ENCODE measurements at places on chromosomes 13 and 19.

DNA sequence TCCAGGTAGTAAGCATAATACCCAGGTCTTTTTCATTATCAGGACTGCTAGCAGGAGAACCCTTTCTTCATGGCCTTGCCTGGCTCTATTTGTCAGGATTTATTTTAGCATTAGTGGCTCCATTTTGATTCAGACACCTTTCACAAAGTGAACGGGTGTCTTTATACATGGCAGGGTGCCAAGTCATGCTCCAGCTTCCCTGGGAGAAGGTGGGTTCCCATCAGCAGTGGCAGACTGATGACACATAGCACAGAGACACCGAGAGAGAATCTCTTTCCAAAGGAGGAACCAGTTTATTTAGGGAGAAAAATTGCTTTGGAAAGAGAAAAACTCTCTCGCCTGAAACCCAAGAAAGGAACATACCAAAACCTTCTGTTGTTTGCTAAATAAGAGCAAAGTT is 135.3 kb upstream of the TMTC4 start:
- peak; percentile 27 for DNase-seq

DNA sequence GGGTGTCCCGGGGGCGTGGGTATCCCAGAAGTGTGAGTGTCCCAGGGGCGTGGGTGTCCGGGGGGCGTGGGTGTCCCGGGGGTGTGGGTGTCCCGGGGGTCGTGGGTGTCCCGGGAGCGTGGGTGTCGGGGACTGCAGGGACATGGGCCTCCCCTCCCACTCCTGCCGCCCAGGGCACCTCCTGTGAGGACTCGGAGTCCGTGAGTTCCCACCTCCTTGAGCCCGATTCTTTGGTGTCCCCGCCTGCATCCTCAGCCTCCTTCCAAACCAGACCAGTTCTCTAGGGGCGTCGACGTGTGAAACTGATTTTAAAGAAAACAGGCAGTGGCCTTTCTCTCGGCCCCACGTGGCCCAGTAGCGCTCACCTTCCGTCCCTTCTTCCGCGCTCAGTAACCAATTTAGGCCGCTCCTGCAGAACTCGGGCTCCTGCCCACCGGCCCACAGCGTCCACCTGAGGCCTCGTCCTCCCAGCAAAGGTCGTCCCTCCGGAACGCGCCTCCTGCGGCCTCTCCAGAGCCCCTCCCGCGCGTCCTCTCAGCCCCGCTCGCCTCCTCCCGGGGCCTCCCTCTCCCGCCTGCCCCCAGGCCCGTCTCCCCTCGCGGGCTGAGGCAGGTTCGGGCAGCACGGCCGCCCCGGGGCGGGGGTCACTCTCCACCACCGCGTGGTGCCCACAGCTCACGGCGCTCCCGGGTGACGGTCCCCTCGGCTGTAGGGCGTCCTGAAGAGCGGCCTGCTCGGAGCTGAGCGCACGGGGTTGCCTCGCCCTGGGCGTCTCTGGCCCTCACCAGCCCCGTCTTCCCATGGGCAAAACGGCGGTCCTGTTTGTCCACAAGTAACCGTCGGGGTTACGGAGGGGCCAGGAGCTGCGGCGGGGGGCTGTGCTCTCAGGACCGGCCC is 3.8 kb downstream of the F7 start:
- peak; percentile 41 for DNase-seq

DNA sequence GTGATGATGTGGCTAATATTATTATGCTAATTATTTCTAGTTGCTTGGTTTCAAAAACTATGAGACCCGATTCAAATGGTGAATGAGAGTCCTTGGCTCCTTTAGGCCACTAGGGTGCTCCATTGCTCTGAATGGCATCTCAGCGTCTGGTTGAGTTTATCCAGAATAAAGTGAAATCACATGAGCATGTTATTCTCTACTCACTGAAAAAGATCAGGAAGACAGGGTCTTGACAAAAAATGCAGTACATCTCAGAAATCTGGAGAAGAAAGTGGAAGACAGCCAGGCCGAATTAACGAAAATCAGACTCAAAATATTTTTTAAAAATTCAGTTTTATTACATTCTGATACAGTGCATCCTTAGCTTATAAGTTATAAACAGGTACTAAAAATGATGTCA is 516.2 kb downstream of the MYO16 start:
- DNase-seq, result peak; percentile 68

GRCh38 chr19:16118489-16119033 is 6.9 kb downstream of the RAB8A start:
- DNase-seq, result no peak

- DNase-seq, result no peak
These were observed 777.0 kb upstream of the SLITRK1 start for GRCh38 chr13:84659359-84659661.

GRCh38 chr13:76164290-76164689 is 528.2 kb downstream of the LMO7 start:
- DNase-seq, result no peak

DNA sequence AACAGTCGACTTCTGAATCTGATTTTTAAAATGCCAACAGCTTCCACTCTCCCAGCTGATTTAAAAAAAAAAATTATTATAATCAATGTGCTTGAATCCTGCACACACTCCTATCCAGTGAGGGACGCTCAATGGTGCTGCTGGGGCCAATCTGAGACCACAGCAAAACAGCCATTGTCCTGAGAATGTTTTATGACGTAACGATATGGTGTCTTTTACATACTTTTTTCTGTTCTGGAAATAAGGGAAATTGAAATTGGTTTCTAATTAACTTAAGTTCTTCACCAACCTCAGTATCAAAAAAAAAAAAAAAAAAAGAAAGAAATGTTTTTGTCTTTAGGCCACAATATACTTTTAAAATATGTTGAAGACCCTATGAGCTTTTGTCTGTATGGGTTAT is 66.1 kb upstream of the SOX1 start:
- no peak for DNase-seq

- no peak for DNase-seq
These were observed 1.5 kb upstream of the GZMM start for GRCh38 chr19:542173-542866.

DNA sequence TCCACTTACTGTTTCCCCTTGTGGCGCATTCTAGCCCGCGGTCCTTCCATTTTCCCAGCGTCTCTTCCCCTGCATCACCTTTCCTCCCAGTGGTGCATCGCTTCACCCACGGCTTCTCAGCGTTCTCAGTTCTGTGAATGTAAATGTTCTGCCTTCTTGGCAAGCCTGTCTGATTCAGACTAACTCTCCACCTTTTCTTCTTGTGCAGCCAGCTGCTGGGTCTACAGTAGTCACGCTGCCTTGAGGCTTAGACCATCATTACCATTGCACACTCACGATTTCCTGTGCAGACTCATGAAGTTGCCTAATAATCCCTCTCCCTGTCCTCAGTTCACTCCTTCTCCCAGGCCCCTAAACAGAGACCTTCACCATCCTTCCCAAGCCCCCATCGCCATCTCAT is 75.0 kb downstream of the DHRS12 start:
- DNase-seq, result no peak

- DNase-seq, result no peak
These were observed 151.5 kb downstream of the NHLRC3 start for GRCh38 chr13:39189778-39190177.

DNA sequence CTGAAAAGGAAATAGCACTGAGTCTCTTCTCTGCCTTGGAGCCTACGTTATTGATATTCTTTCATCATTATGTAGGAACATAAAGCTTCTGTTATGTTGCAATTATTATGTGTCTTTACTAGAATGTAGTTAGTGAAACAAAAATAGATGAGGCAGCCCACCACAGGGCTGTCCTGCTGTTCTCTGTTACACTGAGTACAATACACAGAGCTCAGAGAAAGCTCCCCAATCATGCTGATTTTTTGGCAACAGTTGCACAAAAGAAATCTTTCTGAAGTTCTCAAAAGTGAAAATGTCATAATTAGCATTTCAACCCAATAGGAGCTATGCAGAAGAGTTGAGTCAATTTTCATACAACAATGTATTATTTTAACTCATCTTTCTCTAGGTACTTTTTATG is 119.5 kb downstream of the EFNB2 start:
- DNase-seq, result no peak

DNA sequence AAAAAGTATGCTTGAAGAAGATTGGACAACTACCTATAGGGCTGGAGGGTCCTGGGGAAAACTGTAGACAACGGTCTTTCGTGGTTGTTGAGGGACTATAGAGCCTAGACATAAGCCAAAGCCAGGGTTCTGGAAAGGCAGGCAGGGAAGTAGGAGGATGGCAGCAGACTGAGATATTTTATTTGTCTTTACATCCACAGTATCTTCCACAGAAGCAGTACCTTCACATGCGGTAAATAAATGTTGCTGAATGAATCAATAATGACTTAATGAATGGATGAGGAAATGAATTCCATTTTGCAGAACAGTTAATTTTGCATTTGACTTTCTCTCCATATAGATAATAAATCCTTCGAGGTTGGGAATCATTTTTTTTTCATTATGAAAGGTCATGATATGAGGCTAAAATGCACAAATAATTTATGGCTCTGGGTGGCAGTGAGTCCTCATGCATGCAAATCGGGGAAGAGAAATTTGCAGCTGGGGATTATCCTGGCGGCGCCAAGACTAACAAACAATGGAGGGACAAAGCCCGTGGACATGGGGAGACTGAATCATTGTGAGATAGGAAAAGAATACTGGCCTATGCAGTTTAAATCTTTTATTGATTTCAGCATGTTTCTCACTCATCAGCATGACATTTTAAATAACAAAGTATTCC is 102.0 kb downstream of the ERCC5 start:
- DNase-seq, result peak; percentile 71

DNA sequence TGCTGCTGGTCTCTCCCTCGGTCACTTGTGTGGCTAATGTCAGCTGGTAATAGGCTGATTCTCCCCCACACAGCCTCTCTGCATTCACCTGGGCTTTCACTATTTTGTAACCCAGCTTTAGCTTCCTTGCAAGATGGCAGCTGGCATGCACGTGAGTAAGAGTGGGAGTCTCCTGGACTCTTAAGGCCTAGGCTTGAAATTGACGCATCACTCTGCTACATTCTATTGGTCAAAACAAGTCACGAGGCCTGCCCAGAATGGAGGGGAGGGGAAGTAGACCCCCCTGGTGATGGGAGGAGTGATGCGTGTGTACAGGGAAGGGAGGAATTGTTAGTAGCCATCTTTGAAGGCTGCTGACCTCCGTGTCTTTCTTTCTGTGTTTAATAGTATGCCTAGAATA is 24.9 kb upstream of the PNMA8B start:
- no peak for DNase-seq

DNA sequence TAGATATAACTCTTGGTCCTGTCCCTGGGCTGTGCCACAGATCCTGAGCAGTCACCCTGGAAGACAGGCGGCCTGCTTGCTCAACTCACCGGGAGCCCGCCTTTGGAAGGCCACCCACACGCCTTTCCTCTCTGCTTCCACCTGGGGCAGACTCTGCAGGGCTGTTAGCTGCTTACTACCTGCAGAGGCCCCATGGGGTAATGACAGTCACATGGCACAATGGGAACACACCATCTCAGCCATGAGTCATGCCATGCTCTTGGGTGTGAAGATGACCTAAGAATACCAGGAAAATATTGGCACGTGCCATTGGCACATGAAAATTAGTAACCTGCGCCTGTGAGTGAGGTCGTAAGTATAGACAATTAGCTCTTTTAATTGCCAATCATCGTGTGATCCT is 108.6 kb downstream of the COL4A2 start:
- DNase-seq, result no peak

GRCh38 chr13:59538512-59538911 is 625.2 kb downstream of the DIAPH3 start:
- DNase-seq, result no peak

- DNase-seq, result no peak
These were observed 557.0 kb downstream of the FGF9 start for GRCh38 chr13:22227895-22228294.

DNA sequence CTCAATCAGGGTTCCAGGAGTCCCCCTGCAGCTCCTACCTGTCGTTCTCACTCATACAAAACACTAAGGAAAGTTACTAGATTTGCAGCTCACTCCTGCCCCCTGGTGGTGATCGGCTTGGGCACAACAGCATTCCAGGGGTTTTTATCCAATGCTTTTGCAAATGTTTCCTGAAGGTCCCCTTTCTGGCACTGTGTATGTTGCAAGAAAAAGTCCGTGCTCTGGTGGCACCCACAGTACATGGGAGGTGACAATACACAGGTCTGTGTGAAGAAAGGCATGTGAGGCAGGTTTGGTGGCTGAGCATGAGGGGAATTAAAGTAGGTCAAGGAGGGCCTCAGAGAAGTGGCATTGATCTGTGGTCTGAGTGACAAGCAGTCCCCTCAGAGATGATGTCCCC is 8.6 kb upstream of the TYK2 start:
- peak; percentile 92 for DNase-seq

GRCh38 chr19:54938906-54939305 is 8.4 kb downstream of the NLRP7 start:
- DNase-seq, result no peak

GRCh38 chr13:99959540-99960230 is 11.9 kb downstream of the ZIC5 start:
- DNase-seq, result peak; percentile 88
